ENCODE measurements at places on chromosomes 16 and 17.

GRCh38 chr17:35373984-35374765, 754 bp upstream of the SLFN11 start:
- H3K4me1 ChIP-seq: no peaks in the 10 kb centered on the region
- H3K27me3 ChIP-seq: no peaks in the 10 kb centered on the region
- peak overlapping the region; percentile 89 for H3K27ac ChIP-seq

- peak overlapping the region; percentile 77 for H3K4me3 ChIP-seq
- no peak for DNase-seq
Observed at GRCh38 chr17:48047113-48047740, 932 bp upstream of the NFE2L1 start.

- no peak overlapping the region for H3K4me3 ChIP-seq
- DNase-seq: no peak
- no peaks in the 10 kb centered on the region for H3K4me1 ChIP-seq
- no peaks in the 10 kb centered on the region for H3K27me3 ChIP-seq
- no peak overlapping the region for H3K27ac ChIP-seq
Observed at GRCh38 chr16:56334761-56335160, 90.6 kb downstream of the AMFR start.

DNA sequence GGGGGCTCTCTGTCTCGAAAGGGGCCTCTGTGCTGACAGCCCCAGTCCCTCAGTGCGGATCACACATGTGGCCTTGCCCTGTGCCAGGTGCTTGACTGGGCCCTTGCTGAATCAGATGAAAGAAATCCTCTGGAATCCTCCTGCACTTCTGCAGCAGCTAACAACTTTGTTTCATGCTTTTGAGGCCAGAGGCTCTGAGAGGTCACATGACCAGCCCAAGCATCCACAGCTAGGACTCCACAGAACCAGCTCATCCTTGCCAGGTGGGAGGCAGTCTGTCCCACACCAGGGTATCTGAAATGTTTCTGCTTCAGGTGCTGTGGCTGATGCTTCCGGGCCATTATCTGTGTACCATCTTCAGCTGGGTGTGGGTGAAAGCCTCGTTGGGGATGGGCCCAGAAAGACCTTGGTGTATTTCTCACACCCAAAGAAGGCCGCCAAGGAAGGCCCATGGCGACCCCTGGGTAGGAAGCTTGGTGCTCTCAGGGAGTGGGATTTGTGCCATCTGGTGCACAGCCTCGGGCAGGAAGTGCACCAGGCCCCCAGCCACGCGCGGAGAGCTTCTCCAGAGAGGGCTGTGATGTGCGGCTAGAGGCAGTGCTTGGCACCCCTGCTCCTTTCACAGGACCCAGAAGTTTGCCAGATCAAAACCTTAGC, 143.8 kb downstream of the CLEC16A start:
- DNase-seq: no peak
- H3K27me3 ChIP-seq: no peaks in the 10 kb centered on the region
- no peak overlapping the region for H3K27ac ChIP-seq
- H3K4me3 ChIP-seq: no peak overlapping the region
- no peaks in the 10 kb centered on the region for H3K4me1 ChIP-seq

- no peaks in the 10 kb centered on the region for H3K27me3 ChIP-seq
- DNase-seq: no peak
- H3K4me1 ChIP-seq: peaks cover 12% of the 10 kb centered on the region
- H3K36me3 ChIP-seq: no peaks in the 10 kb centered on the region
- H3K27ac ChIP-seq: peak overlapping the region; percentile 87
- no peak overlapping the region for H3K4me3 ChIP-seq
Observed at GRCh38 chr17:64216338-64217248, 46.5 kb downstream of the TEX2 start.

DNA sequence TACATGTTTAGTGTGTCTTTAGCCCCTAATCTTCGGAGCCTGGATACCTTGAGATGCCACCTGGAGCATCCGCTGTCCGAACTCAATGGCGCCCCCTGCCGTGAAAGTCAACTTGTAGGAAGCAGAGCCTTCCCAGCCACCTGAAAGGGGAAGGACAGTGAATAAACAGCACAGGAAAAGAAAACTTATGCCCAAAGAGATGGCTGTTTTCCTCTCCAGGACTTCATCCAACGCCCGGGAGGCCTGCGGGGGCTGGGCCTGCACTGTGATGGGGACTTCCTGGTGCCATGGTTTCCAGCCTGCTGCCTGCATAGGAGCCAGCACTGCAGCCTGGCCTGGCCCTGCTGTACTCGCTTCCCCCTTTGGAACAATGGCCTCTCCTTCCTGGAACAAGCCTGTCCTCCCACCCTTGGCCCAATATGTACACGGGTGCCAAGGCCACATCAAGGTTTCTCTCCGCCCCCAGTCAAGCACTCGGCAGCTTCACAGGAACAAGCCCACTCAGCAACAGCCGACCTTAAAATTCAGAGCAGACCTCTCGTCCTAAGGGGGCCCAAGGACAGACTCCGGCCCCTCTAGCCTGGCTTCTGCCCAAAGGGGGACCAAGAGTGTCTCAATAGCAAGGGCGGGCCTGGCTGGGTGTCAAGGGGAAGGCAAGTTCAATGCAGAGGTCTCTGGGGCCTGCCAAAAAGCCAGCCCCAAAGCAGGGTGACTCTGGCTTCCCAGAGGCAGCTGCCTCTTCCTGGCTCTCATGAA, 4.5 kb upstream of the UNC13D start:
- peak; percentile 81 for DNase-seq
- no peaks in the 10 kb centered on the region for H3K27me3 ChIP-seq
- peak overlapping the region; percentile 95 for H3K27ac ChIP-seq
- H3K4me3 ChIP-seq: no peak overlapping the region
- H3K4me1 ChIP-seq: peaks cover 16% of the 10 kb centered on the region

DNA sequence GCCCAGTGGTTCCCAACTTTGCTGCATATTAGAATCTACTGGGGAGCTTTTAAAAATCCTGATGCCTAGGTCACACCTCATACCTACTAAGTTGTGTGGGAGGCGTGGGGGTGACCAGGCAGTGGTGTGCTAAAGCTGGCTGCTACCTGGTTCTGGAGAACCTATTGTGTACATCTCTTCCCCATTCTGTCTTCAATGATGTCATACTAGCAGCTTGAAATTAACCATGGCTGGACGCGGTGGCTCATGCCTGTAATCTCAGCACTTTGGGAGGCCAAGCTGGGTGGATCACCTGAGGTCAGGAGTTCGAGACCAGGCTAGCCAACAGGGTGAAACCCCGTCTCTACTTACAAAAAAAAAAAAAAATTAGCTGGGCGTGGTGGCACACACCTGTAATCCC, 11.3 kb upstream of the NLK start:
- H3K27ac ChIP-seq: no peak overlapping the region
- no peak overlapping the region for H3K4me3 ChIP-seq
- no peak for DNase-seq
- H3K4me1 ChIP-seq: no peaks in the 10 kb centered on the region
- no peaks in the 10 kb centered on the region for H3K27me3 ChIP-seq

Measured in breast epithelium (tissue), 4 donors.